ENCODE measurements at places on chromosomes 4 and X.

- no peak for DNase-seq
Measured at GRCh38 chr4:140239311-140239710, 85.3 kb upstream of the MAML3 start.

DNA sequence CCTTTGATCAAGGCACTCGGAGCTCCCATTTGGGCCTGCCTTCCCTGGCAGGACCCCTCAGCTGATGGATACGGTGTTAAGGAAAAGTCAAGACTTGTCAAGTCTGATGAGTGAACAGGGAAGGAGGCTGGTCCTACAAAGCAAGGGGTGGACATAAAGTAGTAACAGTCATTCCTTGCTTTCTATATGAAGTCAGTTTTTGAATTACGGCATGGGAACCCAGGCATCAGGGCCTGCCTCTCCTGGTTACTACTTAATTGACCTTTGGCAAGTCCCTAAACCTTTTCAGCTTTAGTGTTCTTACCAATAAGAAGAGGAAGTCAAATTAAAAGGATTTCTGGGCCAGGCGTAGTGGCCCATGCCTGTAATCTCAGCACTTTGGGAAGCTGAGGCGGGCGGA is 7.0 kb downstream of the CHST7 start:
- no peak for DNase-seq

GRCh38 chrX:130443875-130444274 is 42.1 kb downstream of the RBMX2 start:
- DNase-seq, result no peak

DNA sequence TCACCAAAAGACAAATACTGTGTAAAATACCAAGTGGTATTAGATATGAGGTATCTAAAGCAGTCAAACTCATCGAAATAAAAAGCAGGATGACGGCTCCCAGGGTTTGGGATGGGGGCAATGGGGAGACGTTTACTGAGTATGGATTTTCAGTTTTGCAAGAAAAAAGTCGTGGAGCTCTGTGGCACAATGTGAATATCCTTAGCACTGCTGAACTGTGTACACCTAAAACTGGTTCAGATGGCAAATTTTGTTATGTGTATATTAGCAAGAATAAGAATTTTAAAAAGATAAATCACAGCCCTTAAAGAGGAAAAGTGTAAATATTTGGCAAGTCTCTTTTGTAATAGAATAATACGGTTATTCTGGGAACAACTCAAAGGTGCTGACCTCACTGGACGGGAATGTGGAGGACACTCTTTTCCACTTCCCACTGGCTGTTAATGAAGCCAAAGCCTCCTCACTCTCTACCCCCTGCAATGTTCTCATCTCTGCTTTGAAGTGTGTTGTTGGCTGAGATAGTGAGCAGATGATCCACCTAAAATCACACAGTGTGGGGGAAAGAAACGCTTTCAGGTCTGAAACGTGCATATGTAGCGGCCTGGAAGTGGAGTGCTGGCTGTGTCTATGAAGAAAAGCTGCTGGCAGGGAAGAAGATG is 49.2 kb downstream of the SEL1L3 start:
- DNase-seq, result no peak

GRCh38 chr4:101271516-101271915 is 75.8 kb downstream of the PPP3CA start:
- no peak for DNase-seq

DNA sequence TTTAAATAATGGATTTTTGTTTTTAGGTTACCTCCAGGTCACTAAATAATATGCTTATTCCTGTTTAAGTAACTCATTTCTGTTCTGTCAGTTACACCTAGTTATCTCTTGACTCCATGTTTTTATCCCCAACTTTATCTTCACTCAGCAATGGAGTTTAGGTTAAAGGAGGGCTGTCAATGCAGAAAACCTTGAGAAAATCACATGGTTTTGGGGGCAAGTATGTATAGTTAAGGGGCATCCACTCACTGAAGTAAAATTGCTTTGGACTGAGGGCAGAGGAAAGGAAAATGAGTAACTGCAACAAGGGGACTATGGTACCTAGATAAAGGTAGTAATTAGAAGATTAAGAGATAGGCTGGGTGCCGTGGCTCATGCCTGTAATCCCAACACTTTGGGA is 87.1 kb downstream of the UBE2K start:
- DNase-seq, result no peak

GRCh38 chr4:76883147-76883546 is 14.8 kb downstream of the SOWAHB start:
- no peak for DNase-seq

DNA sequence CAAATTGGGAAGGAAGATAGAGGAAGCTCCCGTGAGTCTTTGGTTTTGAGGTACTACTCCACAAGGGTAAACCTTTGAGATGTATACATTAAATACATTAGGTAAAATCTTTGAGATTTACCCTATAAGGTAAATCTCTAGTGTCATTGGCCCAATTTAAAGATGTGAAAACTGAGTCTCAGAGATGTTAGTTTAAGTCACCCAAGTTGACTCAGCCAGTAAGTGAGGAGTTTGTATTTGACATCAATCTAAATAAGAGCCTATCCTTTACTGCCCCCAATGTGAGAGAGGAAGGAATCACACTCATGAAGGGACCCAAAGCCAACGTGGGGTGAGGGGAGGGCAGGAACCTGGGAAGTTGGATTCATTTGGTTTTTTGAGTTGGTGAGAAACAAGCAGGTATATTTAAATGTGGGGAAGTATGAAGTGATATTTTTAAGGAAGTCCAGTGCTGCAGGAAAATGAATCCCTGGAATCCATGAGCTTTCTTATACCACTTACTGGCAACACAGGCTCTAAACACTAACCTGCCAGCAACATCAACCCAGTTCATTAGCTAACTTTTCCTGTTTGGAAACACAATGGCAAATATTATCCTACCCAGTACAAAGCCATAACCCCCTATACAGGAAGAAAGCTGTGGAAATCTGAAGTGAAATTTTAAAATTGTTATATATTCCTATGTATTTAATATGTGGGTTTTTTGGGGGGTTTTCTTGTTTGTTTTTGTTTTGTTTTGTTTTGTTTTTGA is 55.3 kb downstream of the PALLD start:
- DNase-seq, result no peak

DNA sequence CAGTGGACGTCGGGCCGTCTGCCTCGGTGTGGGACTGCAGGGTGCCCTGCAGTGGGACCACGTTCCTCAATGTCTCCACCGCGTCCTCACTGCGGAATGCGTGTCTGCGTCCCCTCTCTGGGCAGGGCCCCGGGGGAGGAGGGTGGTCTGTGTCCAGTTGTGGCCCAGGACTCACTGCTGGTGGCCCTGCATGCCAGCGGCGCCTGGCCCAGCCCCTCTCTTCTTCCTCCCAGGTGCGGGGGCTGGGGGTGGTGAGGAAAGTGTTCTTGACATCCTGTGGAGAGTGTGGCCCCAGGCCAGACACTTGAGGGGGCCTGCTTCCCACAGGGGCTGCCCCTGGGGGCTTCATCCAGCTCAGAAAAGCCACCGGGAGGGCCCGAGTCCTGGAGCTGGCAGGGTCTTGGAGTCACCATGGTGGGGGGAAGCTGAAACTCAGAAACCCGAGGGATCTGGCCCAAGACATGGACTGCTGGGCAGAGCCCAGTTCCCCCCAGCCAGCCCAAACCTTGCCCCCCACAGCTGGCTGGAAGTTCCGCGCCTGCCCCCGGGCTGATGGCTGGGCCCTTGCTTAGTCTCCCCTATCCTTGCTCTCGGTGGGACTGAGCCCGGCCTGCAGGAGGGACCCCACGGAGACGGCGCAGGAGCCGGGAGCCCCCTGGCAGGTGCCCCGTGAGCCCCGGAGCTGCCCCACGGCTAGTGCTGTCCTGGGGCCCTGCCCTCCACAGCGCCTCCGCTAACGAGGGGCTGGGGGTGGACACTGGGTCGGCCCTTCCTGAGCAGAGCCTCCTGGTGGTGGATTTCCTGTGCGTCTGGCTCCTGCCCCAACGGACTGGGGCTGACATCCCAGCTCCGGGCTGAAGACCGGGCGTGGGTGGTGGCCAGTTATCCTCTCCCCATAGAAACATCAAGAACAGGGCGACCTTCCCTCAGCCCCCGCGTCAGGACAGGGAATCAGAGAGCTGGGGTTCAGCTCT is 2.9 kb downstream of the DOK7 start:
- no peak for DNase-seq

- DNase-seq, result no peak
Measured at GRCh38 chr4:184061582-184061981, 156.1 kb downstream of the ENPP6 start.

- no peak for DNase-seq
Measured at GRCh38 chr4:78293821-78294301, 236.7 kb downstream of the FRAS1 start.

DNA sequence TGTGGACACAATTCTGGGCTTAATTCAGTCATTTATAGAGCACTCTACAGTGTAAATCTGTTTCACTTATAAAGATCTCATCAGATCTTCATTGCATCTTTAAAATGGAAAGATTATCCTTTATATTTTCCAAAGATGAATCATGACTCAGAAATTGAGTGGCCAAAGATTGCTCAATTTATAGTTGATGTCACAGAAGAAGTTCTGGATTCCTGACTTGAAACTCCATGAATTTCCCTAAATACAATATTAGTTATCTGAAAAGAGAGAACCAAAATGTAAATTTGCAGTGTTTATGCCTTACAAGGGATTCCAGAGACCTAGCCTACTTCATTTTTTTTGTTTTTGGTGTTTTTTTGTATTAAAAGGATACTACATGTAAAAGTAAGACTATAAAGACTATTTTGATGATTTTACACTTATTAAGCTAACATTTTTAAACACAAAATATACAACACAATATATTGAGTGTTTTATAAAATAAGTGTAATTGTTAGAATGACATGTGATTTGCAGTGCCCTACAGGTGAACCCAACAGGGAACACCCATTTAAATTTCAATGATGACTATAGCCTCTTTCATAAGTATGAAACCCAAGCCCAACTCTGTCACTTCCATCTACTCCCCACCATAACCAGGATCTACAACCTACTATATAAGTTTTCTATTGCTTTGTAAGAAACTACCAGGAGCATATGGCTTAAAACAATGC is 183.5 kb downstream of the PCDH7 start:
- no peak for DNase-seq

GRCh38 chr4:12548678-12549077 is 935.5 kb downstream of the RAB28 start:
- no peak for DNase-seq

GRCh38 chr4:131348263-131348662 is 1800.8 kb upstream of the PCDH10 start:
- DNase-seq, result no peak

DNA sequence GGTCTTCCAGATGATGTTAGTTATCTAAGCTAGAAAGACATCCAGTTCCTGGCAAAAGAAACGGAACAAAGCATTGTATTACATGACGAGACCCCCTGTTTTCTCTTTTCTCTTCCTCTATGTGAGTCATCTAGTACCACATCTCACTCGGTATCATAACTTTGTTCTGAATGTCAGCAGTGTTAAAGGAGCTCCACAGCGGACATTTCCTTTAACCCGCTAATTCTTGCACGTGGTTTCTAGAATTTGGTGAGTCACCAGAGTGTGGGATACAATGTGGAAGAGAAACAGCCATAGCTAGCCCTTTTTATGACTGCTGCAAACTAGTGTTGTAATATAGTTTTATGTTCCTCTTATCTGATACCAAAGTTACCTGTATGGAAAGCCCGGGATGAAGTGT is 243.7 kb downstream of the TENM3 start:
- no peak for DNase-seq

DNA sequence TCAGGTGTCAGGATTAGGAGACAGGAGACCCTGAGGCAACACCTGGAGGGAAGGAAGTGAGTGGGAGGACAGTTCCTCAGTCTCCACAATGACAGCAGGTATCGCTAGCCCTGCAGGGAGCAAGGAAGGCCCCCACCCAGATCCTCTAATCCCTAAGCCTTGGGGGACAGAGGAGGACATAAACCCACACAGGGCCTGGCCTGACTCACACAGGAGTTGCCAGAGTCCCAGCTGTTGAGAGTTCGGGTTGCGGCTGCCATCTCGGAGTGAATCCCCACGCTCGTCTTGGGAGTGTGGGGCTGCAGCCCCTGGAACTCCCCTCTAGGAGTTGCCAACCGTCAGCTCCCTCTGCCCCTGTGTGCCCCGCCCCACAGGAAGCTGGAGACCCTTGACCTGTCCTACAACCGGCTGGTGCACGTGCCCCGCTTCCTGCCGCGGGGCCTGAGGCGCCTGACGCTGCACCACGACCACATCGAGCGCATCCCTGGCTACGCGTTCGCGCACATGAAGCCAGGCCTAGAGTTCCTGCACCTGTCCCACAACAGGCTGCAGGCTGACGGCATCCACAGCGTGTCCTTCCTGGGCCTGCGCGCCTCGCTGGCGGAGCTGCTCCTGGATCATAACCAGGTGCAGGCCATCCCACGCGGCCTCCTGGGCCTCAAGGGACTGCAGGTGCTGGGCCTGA is 9.2 kb upstream of the BGN start:
- DNase-seq, result no peak

GRCh38 chr4:54541426-54542118 is 116.2 kb upstream of the KIT start:
- no peak for DNase-seq

GRCh38 chrX:2781226-2781571 is 29.4 kb downstream of the XG start:
- DNase-seq, result no peak

GRCh38 chrX:68508799-68509198 is 9.9 kb downstream of the YIPF6 start:
- no peak for DNase-seq

DNA sequence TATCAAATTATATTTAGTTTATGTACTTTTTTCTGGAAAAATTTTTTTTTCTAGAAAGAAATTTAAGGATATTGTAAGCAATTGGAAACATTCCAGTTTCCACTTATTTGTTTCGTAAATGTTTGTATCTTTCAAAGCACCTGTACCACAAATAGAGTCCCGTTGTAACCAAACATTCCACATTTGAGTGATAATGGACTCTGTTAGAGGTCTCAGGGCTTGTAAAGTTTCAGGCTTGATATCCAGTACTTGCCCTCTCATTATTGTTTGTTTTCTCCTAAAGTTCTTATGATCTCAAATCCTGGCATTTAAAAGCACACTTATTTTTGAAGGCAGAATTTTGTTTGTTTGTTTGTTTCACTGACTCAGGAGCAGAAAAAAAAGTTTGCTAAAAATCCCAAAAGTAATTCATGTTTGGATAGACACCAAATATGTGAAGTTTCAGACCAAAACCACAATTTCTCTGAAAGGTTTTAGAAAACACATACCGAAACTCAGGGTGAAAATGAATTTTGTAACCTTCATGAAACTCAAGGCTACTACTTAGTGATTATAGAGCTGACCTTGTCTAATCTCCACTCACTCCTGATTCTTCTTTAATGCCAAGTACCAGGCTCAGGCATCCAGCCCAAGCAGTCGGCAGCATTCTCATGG is 5.7 kb upstream of the TMEM192 start:
- DNase-seq, result no peak

GRCh38 chrX:138775517-138775916 is 64.0 kb upstream of the FGF13 start:
- no peak for DNase-seq

GRCh38 chr4:88018466-88018865 is 11.0 kb downstream of the PKD2 start:
- DNase-seq, result no peak

GRCh38 chrX:54788446-54788845 is 9.6 kb downstream of the ITIH6 start:
- DNase-seq, result no peak

GRCh38 chr4:129094347-129094746 is 1.0 kb upstream of the SCLT1 start:
- no peak for DNase-seq

GRCh38 chr4:79083406-79084010 is 144.3 kb upstream of the PAQR3 start:
- no peak for DNase-seq
